ENCODE measurements at places on chromosomes 3 and 15.

DNA sequence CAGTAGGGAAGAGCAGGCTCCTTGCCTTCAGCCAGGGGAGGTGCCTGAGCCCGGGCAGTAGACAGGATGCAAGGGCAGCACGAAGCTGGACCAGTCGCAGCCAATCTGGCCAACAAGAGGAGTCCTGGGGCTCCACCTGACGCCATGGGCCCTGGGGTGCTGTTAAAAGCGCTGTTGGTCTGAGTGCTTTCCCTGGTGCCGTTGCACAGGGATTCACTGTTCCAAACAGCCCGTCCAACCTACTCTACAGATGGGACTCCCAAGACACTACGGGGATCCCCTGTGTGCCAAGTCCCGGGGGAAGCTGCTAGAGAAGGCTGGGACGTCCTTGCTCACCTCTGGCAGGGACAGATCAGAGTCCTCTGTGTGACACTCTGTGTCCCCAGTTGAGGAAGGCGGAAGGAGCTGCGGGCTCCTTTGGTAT is 632 bp downstream of the CTSH start:
- no peak for DNase-seq

GRCh38 chr3:170589113-170589512 is 3.2 kb upstream of the SLC7A14 start:
- no peak for DNase-seq

DNA sequence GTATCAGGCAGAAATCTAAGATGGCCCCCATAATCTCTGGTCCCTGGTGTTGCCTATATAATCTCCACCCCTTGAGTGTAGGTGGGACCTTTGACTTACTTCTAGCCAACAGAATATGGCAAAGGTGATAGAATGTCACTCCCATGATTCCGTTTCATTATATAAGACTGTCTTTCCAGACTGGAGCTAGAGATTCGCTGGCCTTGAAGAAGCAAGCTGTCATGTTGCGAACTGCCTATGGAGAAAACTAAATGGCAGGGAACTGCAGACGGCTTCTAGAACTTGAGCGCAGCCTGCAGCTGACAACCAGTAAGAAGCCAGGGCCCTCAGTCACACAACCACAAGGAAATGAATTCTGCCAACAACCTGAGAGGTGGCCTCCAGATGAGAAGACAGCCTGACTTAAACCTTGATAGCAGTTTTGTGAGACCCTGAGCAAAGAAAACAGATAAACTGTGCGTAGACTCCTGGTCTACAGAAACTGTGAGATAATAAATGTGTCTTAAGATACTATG is 2.2 kb upstream of the KPNA1 start:
- DNase-seq: no peak

- no peak for DNase-seq
Observed at GRCh38 chr3:115388166-115388565, 235.1 kb upstream of the GAP43 start.

- no peak for DNase-seq
Observed at GRCh38 chr15:57036352-57036751, 117.9 kb downstream of the TCF12 start.

- DNase-seq: no peak
Observed at GRCh38 chr3:177037241-177037640, 160.0 kb downstream of the TBL1XR1 start.

GRCh38 chr3:116701070-116701469 is 8.5 kb upstream of the TUSC7 start:
- no peak for DNase-seq

DNA sequence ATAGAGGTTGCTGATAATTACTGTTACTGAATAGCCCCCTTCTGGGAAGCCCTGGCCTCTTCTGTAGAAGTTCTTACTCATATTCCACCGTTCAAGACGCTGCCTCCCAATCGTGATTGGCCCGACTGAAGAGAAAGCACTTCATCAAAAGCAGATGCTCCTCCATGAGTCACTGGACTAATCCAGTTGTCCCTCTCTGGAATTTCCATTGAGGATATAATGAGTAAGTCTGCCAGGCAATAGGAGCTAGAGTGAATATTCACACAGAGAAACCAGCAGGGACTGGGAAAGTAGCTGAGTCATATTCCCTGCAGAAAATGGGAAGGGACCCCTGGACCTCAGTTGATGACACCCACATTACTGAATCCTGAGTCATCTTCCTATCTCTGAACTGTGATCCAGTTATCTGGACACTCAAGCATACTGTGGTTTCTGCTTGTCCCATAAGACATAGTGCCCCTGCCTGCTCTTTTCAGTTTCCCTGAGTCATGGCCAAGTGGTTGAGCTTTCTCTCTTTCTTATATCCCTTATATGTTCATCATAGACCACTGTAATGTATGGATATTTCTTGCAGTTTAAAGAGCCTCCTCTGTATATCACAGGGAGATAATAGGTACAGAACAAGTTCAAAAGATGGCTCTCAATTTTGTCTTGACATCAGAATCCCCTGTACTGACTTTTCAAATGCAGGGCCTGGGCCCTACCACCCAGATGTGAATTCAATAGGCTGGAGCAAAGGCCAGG is 151.2 kb upstream of the CDIN1 start:
- no peak for DNase-seq

- DNase-seq: no peak
Observed at GRCh38 chr3:174531262-174531982, 327.7 kb upstream of the NAALADL2 start.

- no peak for DNase-seq
Observed at GRCh38 chr3:72782521-72782920, 65.7 kb downstream of the SHQ1 start.
